ENCODE measurements at places on chromosomes 7 and 10. TPM values are rescaled to one million over a fixed set of nuclear protein-coding genes. Genes with fewer than 3 reads are reported as not detected.
A peak's percentile ranks its signal among the peaks of the same experiment; 100 is the strongest.

The PNLIPRP1 gene
- not detected for total RNA-seq

The BLNK gene
- total RNA-seq, result not detected

DNA sequence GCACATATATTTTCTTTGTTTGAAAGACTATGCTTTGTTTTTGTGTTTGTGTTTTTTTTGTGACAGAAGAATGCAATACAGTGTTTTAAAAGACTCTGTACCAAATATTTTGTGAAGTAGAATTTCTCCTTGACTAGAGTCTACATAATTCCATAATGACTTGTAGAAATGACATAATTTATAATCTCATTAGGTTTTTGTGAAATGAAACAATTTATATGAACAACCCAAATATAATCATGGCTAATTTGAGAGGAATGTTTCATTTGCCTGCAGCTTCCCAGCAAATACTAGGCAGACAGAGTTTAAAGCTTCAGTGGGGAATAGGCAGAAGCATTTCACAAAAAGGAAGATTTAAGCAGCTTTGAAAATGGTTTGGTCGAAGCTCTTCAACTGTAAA is 215.6 kb upstream of the LRRN3 start:
- no peak for DNase-seq

- DNase-seq, result peak; percentile 55
Measured at GRCh38 chr7:143345428-143345900, 17.0 kb downstream of the FAM131B start.

- no peak for DNase-seq
Measured at GRCh38 chr10:2703953-2704352, 363.4 kb upstream of the PFKP start.

DNA sequence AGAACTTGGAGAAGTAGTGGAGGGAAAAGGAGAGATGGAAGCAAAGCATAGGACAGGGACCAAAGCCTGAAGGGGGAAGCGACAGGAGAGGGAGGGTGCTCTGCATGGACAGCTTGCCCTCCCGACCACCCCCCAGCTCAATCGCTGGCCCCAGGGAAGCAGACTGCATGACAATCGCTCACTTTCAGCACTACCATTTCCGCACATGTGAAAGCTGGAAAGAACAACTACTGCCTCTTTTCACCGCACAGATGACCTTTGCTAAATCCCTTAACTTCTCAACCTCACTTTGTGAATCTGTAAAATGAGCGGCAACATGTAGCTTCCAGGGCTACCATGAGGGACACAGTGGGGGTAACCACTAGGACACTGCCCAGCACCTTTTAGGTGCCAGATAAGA is 17.1 kb downstream of the VOPP1 start:
- no peak for DNase-seq

Data from endothelial cell of umbilical vein (primary cell).